Thyroid gland (tissue), 4 donors: ENCODE measurements at places on chromosomes 2 and 18. TPM values are rescaled to one million over a fixed set of nuclear protein-coding genes. Genes with fewer than 3 reads are reported as not detected.

The GCKR gene
- not detected for total RNA-seq

The ACTG2 gene
- total RNA-seq = 24.4 TPM

The SCG2 gene
- total RNA-seq = 5.2 TPM

The PRKAG3 gene
- not detected for total RNA-seq

DNA sequence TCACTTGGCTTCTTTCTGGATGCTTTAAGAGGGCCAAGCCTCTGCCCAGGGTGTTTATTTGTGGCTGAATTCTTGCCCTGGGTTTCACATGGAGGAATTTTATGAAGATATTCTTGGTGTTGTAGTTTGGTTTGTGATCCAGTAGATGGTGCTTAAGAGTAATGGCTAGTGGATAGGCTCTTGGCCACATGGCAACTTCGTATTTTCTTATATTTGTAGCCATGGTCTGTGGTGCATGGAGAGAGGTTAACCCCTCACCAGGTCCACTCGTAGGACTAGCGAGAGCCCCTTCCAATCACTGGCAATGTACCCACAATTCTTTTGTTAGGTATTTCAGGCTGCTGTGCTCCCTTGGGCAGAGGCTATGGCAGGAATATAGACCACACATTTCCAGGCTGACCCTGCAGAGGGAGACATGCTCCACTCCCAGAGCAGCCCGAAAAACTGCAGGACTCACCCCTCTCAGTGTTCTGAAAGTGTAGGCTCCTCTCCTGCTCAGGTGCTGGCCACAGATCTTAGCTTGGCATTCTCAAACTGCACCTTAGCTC lies 582.1 kb upstream of the SETBP1 start:
- H3K4me1 ChIP-seq = no peaks in the 10 kb centered on the region
- no peak for DNase-seq
- no peak overlapping the region for H3K4me3 ChIP-seq
- no peak overlapping the region for H3K27ac ChIP-seq
- no peaks in the 10 kb centered on the region for H3K27me3 ChIP-seq
- no peaks in the 10 kb centered on the region for H3K36me3 ChIP-seq

- H3K36me3 ChIP-seq = no peaks in the 10 kb centered on the region
- H3K4me3 ChIP-seq = no peak overlapping the region
- DNase-seq = no peak
Measured at GRCh38 chr2:98808546-98808945, 77.6 kb upstream of the MGAT4A start.

DNA sequence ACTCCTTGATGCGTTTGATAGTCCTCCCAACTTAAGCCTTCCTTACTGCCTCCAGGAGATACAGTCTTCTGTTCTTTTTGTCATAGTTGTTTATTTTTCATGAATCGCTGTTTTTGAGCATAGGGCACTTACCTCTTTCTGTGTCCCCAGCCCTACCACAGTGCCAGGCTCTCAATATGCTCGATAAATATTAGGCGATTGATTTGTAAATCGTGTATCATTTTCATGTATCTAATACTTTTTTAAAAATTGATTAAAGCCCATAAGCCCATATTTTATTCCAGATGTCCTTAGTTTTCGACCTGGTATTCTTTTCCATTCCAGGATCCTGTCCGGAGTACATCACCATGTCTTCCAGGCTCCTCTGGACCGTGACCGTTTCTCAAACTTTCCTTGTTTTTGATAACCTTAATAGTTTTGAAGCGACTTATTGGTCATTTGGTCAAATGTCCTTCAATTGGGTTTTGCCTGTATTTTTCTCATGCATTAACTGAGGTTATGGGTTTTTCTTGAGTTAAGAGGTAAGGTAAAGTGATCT lies 444 bp upstream of the MMADHC start:
- DNase-seq = no peak
- H3K36me3 ChIP-seq = no peaks in the 10 kb centered on the region
- peak overlapping the region; percentile 92 for H3K27ac ChIP-seq

DNA sequence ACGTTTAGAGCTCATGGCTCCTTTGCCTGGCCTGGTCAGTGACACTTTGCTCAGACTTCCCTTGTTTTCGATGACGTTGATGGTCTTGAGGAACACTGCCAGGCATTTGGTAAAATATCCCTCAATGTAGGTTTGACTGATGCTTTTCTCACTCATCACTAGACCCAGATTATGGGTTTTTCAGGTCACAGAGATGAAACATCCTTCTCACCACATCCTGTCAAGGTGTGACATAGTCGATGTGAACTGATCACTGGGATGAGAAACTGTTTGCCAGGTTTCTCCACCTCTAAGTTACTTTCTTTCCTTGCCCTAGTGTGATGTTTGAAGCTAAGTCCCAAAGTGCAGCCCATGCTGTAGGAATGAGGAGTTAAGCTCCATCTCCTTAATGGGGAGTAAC lies 81.5 kb downstream of the AFF3 start:
- H3K4me1 ChIP-seq = no peaks in the 10 kb centered on the region
- H3K4me3 ChIP-seq = no peak overlapping the region
- no peaks in the 10 kb centered on the region for H3K36me3 ChIP-seq
- H3K27me3 ChIP-seq = no peaks in the 10 kb centered on the region
- no peak overlapping the region for H3K27ac ChIP-seq

GRCh38 chr2:201883606-201884369 lies 77.5 kb downstream of the CDK15 start:
- no peak overlapping the region for H3K4me3 ChIP-seq
- H3K27me3 ChIP-seq = no peaks in the 10 kb centered on the region
- peaks cover 4% of the 10 kb centered on the region for H3K4me1 ChIP-seq
- no peaks in the 10 kb centered on the region for H3K36me3 ChIP-seq

GRCh38 chr2:231455890-231456289 lies 8.4 kb downstream of the NCL start:
- no peaks in the 10 kb centered on the region for H3K27me3 ChIP-seq
- H3K36me3 ChIP-seq = peaks cover 74% of the 10 kb centered on the region
- H3K27ac ChIP-seq = no peak overlapping the region
